Vagina (tissue), 2 donors: ENCODE measurements at places on chromosomes 4 and X.

- DNase-seq = no peak
Measured at GRCh38 chr4:169626331-169627282, 6.2 kb downstream of the CLCN3 start.

GRCh38 chr4:47413521-47413920 lies 50.0 kb downstream of the COMMD8 start:
- no peak for DNase-seq

DNA sequence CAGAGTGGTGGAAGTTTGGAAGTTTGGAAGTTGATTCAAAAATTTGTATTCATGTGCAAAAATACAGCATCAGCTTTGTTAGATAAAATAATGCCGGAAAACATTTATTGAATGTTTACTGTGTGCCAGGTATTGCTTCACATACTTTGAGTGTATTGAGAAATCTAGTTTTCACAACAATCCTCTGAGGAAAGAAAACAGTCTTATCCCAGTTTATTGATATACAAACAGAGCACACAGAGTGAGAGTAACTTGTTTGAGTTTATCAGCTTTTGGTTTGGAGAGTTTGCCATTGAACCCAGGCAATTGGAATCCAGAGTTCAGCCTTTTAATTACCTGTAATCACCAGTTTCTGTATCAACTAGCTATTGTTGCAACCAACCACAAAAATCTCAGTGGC lies 127.2 kb upstream of the RPS6KA3 start:
- no peak for DNase-seq

DNA sequence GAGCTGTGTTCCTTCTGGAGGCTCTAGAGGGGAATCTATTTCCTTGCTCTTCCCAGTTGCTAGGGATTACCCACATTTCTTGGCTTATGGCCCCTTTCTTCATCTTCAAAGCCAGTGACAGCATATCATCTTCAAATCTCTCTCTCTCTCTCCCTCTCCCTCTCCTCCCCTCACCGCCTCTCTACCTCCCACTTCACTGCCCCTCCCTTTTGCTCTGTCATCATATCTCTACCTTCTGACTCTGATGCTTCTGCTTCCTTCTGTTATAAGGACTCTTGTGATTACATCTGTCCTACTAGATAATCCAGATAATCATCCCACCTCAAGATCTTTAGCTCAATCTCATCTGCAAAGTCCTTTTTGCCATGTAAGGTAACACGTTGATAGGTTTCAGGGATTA lies 93.1 kb upstream of the TEX13D start:
- DNase-seq = no peak

GRCh38 chrX:49192722-49193328 lies 6.7 kb upstream of the PRICKLE3 start:
- DNase-seq = no peak

- no peak for DNase-seq
Measured at GRCh38 chrX:129116676-129117470, 406.4 kb downstream of the SMARCA1 start.

- DNase-seq = no peak
Measured at GRCh38 chrX:134886002-134886596, 104.7 kb upstream of the SMIM10 start.

- DNase-seq = no peak
Measured at GRCh38 chrX:8822002-8822401, 20.8 kb upstream of the FAM9A start.

DNA sequence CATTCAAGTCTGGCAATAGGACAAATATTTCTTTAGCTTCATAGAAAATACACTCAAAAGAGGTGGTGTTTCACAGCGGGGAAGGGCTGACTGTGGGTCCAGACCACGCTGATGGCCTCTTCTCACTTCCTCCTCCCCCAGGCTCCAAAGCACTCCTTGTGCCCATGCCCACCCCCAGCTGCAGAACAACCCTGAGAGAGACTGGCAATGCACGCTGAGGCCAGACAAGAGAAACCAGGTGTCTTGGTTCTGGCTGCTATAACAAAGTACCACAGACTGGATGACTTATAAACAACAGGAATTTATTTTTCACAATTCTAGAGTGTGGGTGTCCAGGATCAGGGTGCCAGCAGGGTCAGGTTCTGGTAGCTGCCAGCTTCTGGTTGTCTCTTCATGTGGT lies 386.1 kb downstream of the FBXW7 start:
- DNase-seq = no peak

GRCh38 chrX:151006410-151007109 lies 23.4 kb downstream of the HMGB3 start:
- no peak for DNase-seq

DNA sequence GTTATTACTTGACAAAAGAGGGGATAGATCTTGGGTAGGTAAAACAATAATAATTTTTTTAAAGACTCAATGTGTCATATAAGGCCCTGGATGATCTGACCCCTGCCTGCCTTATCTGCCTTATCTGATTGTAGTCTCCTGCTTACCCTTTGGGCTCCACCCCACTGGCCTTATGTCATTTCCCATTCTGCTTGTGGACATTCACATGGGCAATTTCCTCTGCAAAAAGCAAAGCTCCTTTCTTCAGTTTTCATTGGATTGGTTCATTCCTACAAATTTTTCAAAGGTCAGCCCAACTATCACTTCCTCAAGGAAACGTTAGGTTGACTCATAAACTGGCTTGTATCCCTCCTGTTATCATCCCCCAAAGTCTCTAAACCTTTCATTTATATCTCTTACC lies 15.7 kb upstream of the TET2 start:
- no peak for DNase-seq

GRCh38 chr4:68872643-68873502 lies 57.1 kb downstream of the UGT2B10 start:
- DNase-seq = no peak

DNA sequence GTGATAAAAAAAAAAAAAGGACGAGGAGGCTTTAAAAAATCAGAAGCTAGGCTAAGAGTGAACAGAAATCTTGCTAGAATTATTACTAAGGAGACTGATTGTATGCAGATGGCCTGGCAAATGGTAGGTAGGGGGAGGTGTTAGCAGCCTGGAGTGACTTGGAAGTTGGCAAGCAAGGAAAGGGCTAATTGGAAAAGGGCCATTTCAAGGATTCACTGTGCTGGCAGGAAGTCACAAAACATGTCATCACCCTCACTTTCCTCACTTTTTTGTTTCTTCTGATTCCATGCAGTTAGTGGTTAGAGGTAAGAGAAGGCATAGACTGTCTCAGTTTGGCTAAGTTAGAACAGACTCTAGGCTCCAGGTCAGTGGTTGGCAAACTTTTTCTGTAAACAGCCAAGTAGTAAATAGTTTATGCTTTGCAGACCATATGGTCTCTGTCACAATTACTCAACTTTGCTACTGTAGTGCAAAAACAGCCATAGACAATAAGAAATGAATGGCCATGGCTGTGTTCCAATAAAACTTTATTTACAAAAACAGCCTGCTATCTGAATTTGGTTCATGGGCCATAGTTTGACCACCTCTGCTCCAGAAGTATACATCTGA lies 646.5 kb upstream of the ACTRT1 start:
- DNase-seq = no peak

DNA sequence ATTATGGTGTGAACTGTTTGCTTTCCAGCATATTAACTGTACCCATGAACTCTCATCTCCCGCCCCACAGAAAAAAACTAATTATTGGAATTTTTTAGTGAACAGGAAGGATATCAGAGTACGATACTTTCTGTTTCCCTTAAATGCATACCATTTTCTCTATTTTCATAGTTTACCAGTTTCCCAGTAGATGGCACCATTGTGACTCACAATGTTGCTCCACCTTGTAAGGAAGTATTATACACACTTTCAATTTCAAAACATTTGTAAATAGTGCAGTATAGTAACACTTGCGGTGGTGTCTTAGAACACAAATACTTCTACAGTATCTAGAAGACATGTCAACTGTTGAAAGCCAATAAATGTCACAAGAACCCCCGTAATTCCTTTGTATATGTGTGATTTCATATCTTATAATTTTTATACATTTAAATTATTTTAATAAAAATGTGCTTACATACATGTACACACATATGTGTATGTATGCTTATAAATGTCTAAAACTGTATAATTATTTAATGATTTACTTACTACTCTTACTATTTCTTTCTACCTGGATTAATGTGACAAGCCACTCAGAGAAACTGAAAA lies 167.3 kb downstream of the SLIT2 start:
- no peak for DNase-seq

- no peak for DNase-seq
Measured at GRCh38 chr4:6546681-6547447, 28.1 kb upstream of the MAN2B2 start.

DNA sequence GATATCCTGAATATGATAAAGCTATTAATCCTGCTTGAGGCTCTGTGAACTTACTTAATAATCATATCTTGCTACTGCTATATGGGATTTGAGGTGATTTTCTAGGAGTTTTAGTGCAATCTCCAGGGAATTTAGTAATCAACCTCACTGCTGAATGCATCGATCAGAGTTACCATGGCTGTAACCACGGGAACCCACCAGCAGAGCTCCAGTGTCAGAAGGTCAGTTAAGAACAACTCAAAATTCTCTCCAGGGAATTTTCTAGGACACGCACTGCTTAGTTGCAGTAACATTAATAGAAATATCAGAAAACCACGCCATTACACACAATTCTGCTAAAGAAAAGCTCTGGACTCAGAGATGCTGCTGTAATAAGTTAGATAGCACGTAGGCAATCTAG lies 1477.2 kb upstream of the TENM3 start:
- DNase-seq = no peak

GRCh38 chr4:24256547-24256946 lies 327.8 kb downstream of the DHX15 start:
- no peak for DNase-seq

DNA sequence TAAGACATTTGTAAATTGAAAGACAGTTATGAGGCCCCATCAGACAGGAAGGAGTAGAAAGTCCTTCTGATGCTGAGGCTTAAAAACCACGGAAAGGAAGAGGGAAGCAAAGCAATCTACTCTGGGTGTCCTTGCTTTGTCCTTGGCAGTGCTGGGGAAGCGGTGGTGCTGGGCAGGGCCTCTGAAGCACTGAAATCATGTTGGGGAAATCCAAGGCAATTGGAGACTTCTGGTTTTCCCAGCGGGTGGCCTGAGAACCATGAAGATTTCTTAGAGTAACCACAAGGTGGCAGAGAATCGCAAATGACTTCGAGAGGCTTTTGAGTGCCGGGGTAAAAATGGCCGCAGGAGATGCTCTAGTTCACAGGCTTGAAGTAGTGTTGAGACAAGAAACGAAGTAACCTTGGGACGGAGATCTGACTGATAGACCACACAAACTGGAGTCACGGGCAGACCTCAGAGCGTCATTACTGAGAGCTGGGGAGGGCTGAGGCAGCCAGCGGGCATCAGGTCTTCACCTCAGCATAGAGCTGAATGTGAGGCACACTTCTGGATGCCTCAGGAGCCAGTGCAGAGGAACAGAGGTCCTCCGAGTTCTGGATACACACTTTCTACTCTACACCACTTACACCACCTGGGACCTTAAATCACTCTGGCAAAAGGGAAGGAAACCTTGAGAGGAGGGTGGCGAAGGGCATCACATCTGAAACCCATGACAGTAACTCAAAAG lies 130.7 kb upstream of the GPRIN3 start:
- no peak for DNase-seq

- DNase-seq = no peak
Measured at GRCh38 chr4:58175024-58175423, 1064.8 kb upstream of the IGFBP7 start.

DNA sequence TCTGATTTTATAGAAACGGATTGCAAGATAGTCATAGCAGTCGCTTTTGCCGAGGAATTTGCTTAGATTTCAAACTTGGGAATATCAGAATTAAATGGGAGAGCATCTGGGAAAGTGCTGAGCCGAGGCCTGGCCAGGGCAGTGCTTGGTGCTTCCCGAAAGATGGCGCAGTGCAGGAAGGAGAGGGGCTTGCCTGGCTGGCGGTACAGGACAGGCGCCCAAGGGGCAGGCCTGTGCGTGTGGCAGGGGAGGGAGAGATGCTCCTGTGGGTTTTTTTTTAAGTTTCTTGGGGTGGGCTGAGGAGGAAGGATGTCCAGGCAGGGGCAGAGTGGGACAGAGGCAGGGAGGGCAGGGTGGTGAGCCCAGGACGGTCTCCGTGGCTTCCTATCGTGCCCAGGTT lies 241.1 kb downstream of the AFAP1 start:
- no peak for DNase-seq
